ENCODE measurements at places on chromosomes 7 and 10. TPM values are rescaled to one million over a fixed set of nuclear protein-coding genes. Genes with fewer than 3 reads are reported as not detected.

GRCh38 chr10:102773320-102773719, 29.6 kb downstream of the WBP1L start:
- DNase-seq = no peak

DNA sequence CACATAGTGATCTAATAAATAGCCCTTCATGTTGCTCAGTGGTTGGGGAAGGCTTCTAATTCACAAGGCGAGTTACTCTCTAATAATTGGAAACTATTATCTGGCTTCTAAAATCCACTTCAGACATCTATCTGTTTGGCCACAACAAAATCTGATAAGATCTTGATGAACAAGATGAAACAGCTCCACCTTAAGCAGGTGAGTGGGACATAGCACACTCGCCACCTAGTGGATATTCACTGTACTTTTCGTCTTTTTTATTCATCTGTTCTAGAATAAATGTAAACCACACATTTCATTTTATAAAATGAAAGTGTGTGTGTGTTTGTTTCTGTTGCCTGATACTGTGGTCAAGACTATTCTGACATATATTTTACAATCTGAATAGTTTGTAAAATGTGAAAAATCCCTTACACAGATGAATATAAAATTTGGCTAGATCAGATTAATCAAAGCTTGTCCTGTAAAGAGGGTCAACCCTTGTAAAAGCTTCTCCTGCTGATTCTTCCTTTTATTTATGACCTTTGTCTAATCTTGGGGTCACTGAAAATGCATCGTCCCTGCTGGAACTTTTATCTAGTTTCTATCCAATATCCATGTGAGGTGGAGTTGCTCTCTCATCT, 26.5 kb upstream of the CNTNAP2 start:
- DNase-seq = no peak

The ACSM6 gene
- total RNA-seq = not detected

The CYP3A7 gene
- total RNA-seq = not detected

The PDE6C gene
- total RNA-seq = not detected

The C10orf53 gene
- not detected for total RNA-seq

The ASB15 gene
- total RNA-seq = not detected

The C10orf67 gene
- 0.49 TPM for total RNA-seq

Data from CD4-positive, CD25-positive, alpha-beta regulatory T cell (primary cell).